A549 treated with ZK216348 at 1 μM for 4 hours (cell line): ENCODE measurements at places on chromosomes 5 and 9. TPM values are rescaled to one million over a fixed set of nuclear protein-coding genes. Genes with fewer than 3 reads are reported as not detected.

NPR2 gene
- total RNA-seq: 3.2 to 7.5 TPM (median 6.1 TPM) in 5 replicates

GHR gene
- total RNA-seq: 0.05 TPM in 1 of 5 replicates, not detected in the others

GGTA1 gene
- total RNA-seq: not detected in 5 replicates

CD274 gene
- total RNA-seq: 1.2 to 2.7 TPM (median 1.8 TPM) in 5 replicates

HK3 gene
- 0.09 TPM in 1 of 5 replicates, not detected in the others for total RNA-seq

FAM151B gene
- 1.2 to 2.3 TPM (median 1.9 TPM) in 5 replicates for total RNA-seq

MCC gene
- 0.22 to 0.38 TPM (median 0.37 TPM) in 5 replicates for total RNA-seq

FBLL1 gene
- total RNA-seq: 0.09 to 0.36 TPM in 2 of 5 replicates, not detected in the others

PCDHB14 gene
- 0.11 to 0.13 TPM in 2 of 5 replicates, not detected in the others for total RNA-seq

SYK gene
- 0.04 to 0.07 TPM (median 0.05 TPM) in 3 of 5 replicates, not detected in the others for total RNA-seq

BARHL1 gene
- total RNA-seq: not detected in 5 replicates

GDNF gene
- not detected in 5 replicates for total RNA-seq

FBP2 gene
- 0.11 TPM in 1 of 5 replicates, not detected in the others for total RNA-seq

IFNK gene
- total RNA-seq: not detected in 5 replicates

DAB2 gene
- total RNA-seq: 8.5 to 12.0 TPM (median 10.4 TPM) in 5 replicates

KIF12 gene
- total RNA-seq: 0.97 to 2.3 TPM (median 1.6 TPM) in 5 replicates

FNIP1 gene
- 9.3 to 13.8 TPM (median 10.8 TPM) in 5 replicates for total RNA-seq

LCN1 gene
- total RNA-seq: 0.53 TPM in 1 of 5 replicates, not detected in the others

TNFSF8 gene
- total RNA-seq: not detected in 5 replicates

RFESD gene
- total RNA-seq: 1.9 to 3.0 TPM (median 2.6 TPM) in 5 replicates

FCN1 gene
- total RNA-seq: not detected in 5 replicates

OR1Q1 gene
- total RNA-seq: 0.15 TPM in 1 of 5 replicates, not detected in the others

PCDHB6 gene
- 0.62 to 1.1 TPM (median 0.85 TPM) in 5 replicates for total RNA-seq

KCNV2 gene
- total RNA-seq: not detected in 5 replicates

RASGRF2 gene
- 1.6 to 2.3 TPM (median 2.0 TPM) in 5 replicates for total RNA-seq

OTP gene
- total RNA-seq: 0.07 to 0.16 TPM (median 0.11 TPM) in 5 replicates

PPP3R2 gene
- not detected in 5 replicates for total RNA-seq

MOCS2 gene
- total RNA-seq: 30.5 to 41.6 TPM (median 32.1 TPM) in 5 replicates

PCDHAC2 gene
- 3.3 to 7.4 TPM (median 4.4 TPM) in 5 replicates for total RNA-seq

GRM6 gene
- not detected in 5 replicates for total RNA-seq
